HL-60 (cell line): ENCODE measurements at places on chromosomes 7 and 10.

DNA sequence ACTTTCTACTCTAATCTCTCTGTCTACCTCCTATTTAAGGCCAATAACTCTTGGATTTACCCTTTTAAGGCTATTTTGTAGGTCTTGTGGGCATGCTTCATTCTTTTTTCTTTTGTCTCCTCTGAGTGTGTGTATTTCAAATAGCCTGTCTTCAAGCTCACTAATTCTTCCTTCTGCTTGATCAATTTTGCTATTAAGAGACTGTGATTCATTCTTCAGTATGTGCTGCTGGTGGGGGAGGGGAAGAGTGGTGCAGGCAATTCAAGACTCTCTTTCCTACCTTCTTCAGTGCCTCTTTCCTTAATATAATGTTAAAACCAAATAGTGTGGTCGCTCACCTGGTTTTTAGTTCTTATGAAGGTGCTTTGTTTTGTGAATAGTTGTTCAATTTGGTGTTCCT, 20.0 kb downstream of the ABCB1 start:
- no peak for DNase-seq

- DNase-seq = no peak
Observed at GRCh38 chr7:33237036-33237435, 107.7 kb downstream of the BBS9 start.

DNA sequence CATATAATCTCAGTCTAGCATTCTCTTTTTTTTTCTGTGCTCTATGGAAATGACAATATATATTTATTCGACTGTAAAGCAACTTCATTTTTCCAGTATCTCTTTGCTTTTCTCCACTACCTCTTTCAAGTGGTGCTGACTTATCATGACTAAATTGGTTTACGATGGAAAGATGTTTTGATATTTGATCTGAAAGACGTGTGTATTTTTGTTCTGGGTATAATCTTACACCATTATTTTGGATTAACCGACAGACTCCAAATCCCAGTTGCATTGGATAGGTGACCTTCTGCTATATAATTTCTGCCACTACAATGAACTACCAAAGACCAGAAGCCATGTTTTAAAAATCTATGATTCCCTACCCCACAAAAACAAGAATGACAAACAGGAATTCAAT, 380.5 kb upstream of the NFE2L3 start:
- no peak for DNase-seq

- DNase-seq = no peak
Observed at GRCh38 chr7:45446195-45446944, 127.8 kb upstream of the ADCY1 start.

- DNase-seq = no peak
Observed at GRCh38 chr7:48041653-48041970, 6.3 kb downstream of the C7orf57 start.

- DNase-seq = no peak
Observed at GRCh38 chr7:28572321-28573058, 160.2 kb downstream of the CREB5 start.

DNA sequence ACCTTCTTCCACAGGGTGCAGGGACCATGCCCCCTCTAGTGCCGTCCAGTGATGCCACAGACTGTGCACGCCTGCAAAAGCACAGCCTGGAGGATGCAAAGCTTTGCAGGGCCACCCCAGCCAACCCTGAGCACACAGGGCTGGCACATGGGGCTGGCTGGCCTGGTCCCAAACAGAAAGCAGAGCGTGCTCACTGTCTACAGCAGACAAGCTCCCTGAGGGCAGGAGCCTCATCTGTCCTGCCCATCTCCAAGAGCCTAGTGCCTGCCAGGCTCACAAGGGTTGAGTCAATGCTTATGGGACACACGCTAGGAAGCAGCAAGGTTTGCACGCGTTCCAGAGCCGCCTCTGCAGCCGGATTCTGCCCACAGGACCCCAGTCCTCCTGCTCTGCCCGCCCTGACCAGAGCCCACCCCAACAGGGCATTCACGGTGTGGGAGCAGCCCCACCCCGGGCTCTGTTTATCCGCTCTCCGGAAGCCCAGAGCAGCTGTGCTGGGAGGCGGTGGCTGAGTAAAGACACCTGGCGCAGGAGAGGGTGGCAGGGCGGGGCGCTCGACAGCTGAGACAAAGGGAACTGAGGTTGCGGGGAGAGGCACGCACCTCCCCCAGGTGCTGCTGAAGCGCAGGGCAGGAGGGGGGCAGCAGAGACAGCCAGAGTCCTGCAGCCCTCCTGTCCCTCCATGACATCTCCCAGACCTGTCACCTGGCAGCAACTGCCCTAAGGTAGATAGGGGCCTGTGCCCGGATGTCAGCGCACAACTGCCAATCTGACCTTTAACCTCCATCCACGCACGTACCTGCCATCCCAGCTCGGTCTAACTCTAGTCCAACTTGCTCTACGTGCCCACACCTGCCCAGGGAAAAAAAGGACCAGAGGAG, 4.3 kb downstream of the KCNH2 start:
- no peak for DNase-seq

DNA sequence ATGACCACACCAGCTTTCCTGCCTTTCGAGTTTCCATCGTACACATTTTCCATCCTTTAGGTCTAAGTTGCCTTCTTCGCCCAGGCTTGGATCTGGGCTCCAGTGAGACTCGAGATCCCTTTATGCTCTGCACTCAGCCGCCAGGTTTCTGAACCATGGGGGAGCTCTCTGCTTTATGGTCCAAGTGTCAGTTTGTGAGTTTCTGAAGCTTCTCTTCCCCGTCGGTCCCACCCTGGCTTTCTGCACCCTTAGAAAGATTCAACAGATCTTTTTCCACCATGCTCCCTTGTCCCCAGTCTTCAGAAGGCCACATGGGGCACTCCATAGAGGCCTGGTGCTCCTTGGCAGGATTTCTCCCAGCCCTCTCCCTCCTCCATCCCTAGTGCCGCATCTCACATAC, 402.0 kb downstream of the PTPRN2 start:
- no peak for DNase-seq

- DNase-seq = no peak
Observed at GRCh38 chr10:110036640-110037039, 28.9 kb downstream of the ADD3 start.

GRCh38 chr7:70285854-70286253, 687.6 kb downstream of the AUTS2 start:
- DNase-seq = no peak

- no peak for DNase-seq
Observed at GRCh38 chr7:34096777-34097176, 191.4 kb downstream of the BMPER start.

DNA sequence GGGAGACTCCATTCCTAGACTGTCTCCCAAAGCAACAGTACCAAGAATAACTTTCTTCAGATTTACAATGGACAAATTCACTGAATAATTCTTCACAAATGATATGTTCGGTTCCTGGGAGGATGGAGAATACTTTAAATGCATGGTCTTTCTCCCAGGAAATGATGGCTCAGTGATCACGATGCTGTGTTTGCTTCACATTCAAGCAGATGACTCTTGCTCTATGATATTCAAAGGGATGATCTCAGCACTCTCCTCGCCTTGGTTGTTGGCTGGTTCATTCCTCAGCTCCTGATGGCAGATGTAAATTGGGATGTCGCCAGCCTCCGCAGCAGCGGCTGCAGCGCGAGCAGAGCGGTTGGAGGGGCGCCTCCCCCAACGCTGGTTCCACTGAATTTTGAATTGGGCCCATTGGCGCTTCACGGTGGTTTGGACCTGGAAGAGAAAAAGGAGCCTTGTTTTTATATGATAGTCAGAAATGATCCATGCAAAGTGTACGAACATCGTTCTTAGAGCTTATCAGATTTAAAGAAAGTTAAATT, 148.3 kb downstream of the CALCR start:
- no peak for DNase-seq

DNA sequence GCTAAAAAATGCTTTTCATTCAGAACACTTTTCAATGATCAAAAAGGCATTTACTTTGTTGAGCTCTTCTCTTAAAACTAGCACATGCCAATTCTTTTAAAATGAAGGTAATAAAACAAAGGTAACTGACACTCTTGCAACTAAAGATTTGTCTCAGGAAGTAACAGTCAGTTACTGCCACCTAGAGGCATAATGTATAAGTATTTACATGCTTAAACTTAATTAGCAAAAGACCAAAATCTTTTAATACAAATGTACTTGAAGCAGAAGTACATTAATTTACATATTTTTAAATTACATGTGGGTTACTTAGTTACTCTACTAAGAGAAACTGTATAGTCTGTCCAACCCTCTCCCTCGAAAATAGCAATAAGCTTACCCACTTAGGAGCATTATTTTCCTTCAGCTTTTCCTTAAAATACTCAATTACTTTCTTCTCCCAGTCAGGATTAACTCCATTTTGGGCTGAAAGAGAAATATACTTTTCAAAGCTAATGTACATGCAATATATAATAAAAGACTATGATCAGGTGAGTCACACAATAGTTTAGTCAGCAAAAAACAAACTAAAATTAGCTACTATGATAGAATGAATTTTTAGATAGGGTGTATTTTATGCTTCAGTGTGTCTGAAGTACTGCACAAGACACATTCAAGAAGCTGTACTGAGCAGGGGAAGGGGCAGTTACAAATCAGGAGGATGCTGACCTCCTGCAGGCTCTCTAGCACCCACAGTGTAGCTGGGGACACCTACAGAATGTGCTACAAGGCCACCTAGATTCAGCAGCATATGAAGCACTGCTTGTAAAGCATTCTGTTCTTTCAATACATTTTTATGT, 13.0 kb downstream of the MCMBP start:
- DNase-seq = no peak

- DNase-seq = peak; percentile 49
Observed at GRCh38 chr7:151850491-151851124, 26.3 kb downstream of the PRKAG2 start.

- DNase-seq = no peak
Observed at GRCh38 chr7:45589915-45590678, 15.9 kb downstream of the ADCY1 start.

- DNase-seq = no peak
Observed at GRCh38 chr10:25125201-25125611, 49.6 kb upstream of the GPR158 start.

- no peak for DNase-seq
Observed at GRCh38 chr10:84237199-84238051, 3.9 kb downstream of the LRIT1 start.

DNA sequence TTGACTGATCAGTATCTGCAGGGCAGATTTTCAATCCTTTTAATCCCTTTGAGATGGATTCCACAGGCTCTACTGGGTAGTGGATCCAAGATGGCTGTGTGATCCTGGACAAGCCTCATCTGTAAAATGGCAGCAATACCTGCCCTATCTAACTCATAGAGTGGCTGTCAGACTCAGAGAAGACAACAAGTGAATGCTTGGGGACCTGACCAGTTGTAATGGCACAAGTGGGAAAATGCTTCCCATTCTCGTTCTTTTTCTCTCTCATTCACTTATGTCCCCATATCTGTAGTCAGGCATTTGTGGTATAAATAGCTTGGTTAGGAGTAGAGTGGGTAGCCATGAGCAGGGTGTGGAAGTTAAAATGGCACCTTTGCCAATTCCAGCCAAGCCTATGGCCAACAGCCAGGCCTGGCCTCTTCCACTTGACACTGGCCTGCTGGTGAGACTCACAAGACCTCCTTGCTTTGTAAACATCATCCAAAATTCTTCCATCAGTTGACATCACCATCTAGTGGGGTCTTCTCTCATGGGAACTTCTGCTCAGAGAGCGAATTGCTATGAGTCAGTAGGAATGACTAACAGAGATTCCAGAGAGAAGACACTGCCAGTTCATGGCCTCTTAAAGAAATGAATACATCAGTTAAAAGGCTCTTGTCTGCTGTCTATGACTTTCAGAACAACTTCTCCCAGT, 150.1 kb downstream of the PLPP4 start:
- DNase-seq = no peak

DNA sequence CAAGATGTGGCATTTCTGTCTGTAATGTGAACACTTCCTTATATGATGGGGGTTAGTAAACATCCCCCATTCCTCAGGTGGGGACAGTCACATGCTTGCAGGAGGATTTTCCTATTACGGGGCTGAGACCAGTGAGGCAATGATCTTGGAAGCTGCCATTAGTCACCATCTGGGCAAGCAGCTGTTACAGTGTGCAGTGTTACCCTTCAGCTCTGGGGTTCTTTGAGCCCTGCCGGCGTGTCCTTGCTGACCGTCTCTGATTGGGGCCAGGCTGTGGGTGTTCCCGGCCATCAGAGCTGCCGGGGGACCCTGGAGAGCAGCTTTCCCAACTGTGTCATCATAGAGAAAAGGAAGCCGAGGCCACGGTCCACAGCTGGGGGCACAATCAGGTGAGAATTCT, 126.8 kb upstream of the FAM20C start:
- no peak for DNase-seq

- no peak for DNase-seq
Observed at GRCh38 chr7:104530251-104530650, 201.8 kb downstream of the LHFPL3 start.

DNA sequence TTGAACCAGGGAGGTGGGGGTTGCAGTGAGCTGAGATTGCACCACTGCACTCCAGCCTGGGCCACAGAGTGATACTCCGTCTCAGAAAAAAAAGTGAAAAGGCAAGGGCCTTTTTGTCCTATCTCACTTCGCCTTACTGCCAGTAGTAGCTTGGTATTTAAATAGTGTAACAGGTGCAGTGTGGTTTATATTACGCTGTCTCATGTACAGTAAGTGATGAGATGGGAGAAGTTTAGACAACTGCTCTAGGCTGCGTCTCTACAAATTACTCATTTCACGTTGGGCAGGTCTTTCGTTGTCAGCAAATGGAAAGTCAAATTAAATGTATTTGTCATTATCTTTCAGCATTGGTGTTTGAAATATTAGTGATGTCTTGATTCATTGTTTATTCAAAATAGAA, 15.5 kb upstream of the PFKFB3 start:
- no peak for DNase-seq

- DNase-seq = no peak
Observed at GRCh38 chr10:32323051-32323450, 23.9 kb downstream of the EPC1 start.

DNA sequence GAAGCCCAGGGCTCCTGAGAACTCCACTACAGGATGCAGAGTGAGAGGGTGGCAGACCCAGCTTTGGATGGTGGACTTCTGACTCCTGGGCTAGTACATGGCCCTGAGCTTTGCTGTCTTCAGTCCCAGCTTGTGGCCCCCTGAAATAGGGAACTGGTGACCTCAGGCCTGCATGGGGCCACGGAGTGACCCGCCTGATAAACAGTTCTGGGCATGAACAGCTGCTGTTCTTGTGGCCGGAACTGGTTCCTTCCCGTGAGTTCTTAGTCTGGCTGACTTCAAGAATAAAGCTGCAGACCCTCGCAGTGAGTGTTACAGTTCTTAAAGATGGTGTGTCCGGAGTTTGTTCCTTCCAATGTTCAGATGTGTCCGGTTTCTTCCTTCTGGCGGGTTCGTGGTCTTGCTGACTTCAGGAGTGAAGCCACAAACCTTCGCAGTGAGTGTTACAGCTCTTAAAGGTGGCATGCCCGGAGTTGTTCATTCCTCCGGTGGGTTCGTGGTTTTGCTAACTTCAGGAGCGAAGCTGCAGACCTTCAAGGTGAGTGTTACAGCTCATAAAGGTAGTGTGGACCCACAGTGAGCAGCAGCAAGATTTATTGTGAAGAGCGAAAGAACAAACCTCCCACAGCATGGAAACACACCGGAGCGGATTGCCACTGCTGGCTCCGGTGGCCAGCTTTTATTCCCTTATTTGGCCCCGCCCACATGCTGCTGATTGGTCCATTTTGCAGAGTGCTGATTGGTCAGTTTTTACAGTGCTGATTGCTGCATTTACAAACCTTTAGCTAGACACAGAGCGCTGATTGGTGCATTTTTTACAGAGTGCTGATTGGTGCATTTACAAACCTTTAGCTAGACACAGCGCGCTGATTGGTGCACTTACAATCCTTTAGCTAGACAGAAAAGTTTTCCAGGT, 268.0 kb downstream of the ZEB1 start:
- DNase-seq = peak; percentile 28
